T-helper 22 cell (primary cell): ENCODE measurements at places on chromosomes 3 and 15.

- no peak for DNase-seq
These were observed 110.7 kb upstream of the CNTN4 start for GRCh38 chr3:1987980-1988379.

DNA sequence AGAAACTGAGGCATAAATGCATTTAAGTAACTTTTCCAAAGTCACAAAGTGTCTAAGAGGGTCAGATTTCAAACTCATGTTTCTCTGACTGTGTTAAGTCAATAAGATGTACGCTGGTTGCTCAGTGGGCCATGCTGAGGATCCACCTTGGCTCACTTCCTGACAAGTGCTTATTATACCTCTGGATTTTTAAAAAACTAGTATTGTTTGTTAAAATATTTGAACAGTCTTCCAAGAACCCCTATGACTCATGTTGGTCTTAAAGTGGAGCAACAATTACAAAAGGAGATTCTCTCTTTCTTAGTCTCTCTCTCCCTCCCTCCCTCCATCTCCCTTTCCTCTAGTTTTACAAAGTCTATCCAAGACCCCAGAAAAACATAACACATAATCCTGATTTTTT, 1050.2 kb downstream of the AGBL1 start:
- no peak for DNase-seq

- DNase-seq = peak; percentile 4
These were observed 63.9 kb upstream of the FAM98B start for GRCh38 chr15:38389924-38390542.

DNA sequence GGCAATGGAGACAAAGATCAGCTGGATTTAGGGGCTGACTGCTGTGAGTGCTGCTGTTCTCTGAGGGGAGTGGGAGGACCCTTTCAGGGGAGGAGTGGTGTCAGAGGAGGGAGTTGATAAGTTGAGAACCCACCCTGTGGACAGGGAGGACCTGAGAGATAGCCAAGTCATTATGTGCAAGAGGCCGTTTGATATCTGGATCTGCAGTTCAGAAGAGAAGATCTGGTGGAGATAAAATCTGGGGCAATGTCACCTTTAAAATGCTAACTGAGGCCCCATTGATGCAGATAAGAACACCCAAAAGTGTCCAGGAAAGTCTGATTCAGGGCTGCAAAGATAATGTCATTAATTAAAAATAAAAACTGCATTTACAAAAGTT, 256.1 kb upstream of the HES1 start:
- DNase-seq = no peak

DNA sequence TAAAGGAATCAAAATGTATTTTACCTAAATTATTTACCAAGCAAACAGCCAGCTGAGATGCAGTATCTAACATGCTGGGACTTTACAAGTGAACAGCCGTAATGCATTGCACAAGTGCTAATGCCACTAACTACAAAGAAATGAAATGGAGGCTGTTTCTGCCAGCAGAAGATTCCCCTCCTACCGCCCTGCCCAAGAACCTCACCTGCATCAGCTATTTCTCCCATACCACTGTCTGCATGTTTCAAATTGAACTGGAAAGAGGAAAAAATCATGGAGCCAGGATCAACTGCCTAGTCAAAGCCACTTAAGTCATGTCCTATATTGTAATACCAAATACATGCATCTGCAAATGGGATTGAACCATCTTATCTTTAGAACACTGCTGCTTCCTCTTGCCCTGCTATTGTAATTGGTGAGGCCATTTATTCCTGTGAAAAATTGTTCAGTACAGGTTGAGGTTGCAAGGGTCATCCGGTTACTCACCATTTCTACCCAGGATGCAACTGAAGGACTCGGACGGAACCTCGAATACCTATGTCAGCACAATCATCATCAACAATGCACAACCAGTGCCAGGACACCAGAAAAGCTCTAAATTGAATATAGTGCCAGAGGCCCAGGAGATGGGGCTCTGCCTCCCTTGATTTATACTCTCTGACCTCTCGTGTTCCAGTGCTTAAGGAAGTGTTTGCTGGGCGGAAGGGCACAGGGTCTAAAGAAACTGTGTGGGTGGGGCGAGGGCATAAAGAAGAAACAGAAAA, 27.5 kb downstream of the ANXA2 start:
- DNase-seq = no peak

- no peak for DNase-seq
These were observed 211.8 kb downstream of the TBC1D2B start for GRCh38 chr15:77865701-77866100.

GRCh38 chr3:78734048-78734637, 1033.7 kb downstream of the ROBO1 start:
- DNase-seq = no peak

DNA sequence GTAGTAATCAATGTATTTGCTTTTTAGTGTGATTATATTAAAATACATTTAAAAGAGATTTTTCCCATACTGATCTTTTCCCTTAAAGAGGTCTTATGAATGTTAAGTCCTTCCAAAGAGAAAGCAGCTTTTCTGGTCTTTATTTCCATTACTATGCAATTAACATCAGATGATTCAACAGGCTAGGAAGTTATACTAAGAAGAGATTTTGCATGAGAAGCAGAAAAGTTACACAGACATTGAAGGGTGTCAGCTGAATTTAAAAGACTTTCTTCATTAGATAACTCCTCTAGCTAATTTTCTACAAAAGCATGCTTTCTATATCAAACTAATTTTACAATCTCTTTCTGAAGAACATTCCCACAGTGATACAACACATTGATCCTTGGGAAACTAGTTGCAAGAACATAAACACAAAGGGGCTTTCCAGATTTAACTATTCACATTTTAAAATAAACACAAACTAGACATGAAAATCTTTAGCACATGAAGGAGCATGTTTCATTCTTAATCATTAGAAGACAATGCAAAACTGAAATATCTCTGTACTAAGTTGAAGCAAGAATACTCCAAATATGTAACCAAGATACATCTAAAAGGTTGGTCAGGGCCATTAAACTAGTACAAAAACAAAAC, 965.8 kb downstream of the ROBO1 start:
- no peak for DNase-seq

GRCh38 chr3:182795389-182795782, 2.1 kb downstream of the ATP11B start:
- peak; percentile 30 for DNase-seq

- DNase-seq = peak; percentile 4
These were observed 70.7 kb downstream of the SLC12A8 start for GRCh38 chr3:125141596-125142419.

DNA sequence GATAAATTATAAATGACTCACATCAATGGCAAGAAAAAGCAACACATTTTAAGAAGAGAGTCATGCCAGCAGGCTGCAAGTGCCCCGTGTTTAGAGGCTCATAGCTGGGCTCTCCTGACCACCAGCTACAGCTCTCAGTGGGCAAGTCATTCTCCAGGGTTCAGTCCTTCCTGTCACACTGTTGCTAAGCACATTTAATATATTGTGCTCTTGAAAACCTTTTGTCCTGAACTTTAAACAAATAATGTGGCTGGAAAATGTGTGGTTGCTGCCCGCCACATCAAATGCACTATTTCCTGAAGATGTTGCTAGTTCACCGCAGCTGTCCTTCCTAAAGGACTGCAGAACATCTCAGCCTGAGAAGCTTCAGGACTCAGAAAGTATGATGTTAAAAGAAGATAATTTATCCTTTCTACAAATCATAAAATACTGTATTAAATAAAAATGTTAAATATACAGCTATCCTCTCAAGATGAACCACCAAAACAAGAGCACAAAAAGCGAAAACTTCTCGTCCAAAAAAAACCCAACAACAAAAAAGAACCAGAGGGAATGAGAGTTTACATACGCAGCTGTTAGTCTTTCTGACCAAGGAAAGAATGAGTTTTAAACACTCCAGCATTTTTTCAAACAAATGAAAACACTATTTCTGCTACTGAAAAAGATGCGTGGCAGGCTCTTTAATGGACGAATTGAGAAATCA, 951 bp downstream of the TARS3 start:
- DNase-seq = peak; percentile 13

DNA sequence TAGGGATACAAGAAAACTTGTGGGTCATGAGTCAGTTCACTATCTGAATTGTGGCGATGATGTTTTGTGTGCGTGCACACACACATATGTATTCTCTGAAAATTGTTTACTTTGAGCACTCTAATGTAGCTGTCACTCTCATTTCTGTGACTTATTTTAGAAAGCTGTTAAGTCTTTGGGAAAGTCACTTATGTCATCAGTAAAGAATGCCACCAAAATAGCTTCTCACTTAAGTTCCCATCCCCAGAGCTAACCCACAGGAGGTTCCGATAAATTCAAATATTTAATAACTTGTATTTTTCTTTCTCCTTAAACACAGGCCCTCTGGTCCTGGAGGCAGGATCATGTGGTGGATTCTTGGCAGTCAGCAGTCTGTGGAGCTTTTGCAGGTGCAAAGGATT, 138.3 kb downstream of the LRIG1 start:
- no peak for DNase-seq

DNA sequence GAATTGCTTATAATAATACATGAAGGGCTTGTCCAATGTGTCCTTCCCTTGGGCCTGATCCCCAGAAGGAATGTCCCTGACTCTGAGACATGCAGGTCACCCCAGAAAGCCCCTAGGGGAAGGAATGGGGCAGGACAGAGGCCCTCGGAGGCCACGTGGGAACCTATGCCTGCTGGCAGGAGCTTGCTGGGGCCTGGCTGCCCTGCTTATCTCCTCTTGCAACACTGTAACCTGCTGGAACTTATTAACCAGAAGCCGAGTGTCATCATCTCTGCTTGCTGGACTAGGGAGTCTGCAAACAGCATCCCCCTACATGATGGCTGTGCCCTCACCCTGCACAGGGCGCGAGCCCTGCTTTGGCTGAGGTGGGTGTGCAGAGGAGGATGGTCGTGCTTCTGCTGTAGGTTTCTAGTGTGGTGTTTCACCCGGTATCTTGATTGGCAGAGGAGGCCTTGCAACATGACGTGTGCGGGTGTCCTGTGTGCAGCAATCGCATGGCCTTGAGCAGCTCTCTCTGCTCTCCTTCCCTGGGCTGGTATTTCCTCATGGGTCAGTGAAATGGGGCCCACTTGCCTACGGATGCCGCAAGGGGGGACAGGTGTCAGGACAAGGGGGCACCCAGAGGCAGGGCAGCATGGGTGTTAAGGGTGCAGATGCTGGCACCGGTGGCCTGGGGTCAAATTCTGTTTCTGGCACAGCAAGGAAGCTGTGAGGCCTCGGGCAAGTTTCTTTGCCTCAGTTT, 5.0 kb downstream of the CHST13 start:
- no peak for DNase-seq

DNA sequence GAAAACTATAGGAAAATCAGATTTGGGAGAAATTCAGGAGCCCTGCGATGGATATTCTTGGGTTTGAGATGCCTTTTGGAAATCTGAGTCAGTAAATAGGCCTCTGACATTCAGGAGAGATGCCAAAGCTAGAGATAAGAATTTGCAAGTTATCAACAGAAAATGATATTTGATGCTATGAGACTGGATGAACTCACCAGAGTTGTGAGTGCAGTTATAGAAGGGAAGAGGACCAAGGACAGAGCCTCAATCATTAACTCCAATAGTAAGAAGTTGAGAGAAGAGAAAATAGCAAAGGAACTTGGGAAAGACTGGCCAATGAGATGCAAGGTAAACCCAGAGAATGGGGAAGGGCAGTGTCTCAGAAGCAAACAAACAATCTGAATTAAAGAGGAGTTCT, 7.9 kb upstream of the ANO10 start:
- DNase-seq = no peak

DNA sequence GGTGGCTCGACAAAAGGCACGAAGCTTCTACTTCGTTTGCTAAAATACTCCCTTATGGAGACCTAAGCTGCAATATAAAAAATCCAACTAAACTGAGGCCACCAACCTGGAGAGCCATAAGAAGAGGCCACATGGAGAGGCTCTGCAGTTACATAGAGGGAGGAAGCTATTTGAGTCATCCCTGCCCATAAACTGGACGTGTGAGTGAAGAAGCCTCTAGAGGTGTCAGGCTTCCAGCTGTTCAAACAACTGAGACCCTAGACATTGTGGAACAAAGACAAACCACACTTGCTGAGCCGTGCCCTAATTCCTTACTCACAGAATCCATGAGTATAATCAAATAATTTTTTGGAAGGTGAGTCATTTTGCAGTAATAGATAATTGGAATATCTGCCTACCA, 50.2 kb upstream of the GMNC start:
- no peak for DNase-seq

DNA sequence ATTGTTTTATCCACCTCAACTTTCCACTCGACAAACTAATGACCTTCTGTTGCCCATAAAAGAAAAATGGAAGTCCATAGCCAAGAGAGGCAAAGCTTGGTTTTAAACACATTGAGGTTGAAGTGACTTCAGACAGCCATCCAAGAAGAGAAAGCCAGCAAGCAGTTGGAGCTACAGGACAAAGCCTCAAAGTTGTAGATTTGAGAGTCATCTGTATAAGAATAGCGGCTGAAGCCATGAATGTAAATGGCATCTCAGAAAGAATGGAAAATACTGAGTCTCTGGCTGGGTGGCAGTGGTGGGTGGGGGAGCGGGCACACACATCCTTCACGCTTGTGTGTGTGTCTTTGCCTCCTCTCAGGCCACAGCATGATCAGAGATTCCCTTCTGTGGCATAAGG, 124.1 kb upstream of the CHRM5 start:
- DNase-seq = no peak

- DNase-seq = no peak
These were observed 176.5 kb upstream of the LYSMD4 start for GRCh38 chr15:99909592-99910295.

GRCh38 chr15:81002009-81002330, 1.2 kb downstream of the TLNRD1 start:
- no peak for DNase-seq

- no peak for DNase-seq
These were observed 50.0 kb upstream of the TRPM1 start for GRCh38 chr15:31151301-31152233.

DNA sequence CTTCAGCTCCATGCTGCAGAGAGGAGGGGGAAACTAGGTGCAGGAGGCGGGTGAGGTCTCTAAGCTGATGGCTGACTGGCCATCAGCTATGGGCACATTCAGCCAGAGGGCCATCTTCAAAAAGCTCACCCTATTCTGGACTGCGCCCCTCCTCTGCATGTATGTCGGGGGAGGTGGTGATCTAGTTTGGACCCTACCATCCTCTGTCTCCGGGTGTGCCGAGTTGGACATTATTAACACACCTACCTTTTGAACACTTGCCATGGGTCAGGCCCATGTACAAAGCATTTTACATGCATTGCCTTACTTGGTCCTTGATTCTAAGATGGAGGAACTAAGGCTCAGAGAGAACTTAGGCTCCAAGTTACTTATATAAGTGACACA, 1.4 kb downstream of the NISCH start:
- no peak for DNase-seq

- DNase-seq = peak; percentile 36
These were observed 8.5 kb downstream of the SHOX2 start for GRCh38 chr3:158097593-158098308.

- no peak for DNase-seq
These were observed 25.7 kb upstream of the GALNT15 start for GRCh38 chr3:16148783-16149182.

- no peak for DNase-seq
These were observed 56.2 kb upstream of the LPP start for GRCh38 chr3:188097791-188098190.
